ENCODE measurements at places on chromosomes 16 and 17. TPM values are rescaled to one million over a fixed set of nuclear protein-coding genes. Genes with fewer than 3 reads are reported as not detected.

TMEM114 gene
- not detected for total RNA-seq

KRT33A gene
- total RNA-seq: not detected

GHDC gene
- 8.9 TPM for total RNA-seq

CPNE7 gene
- total RNA-seq: 41.7 TPM

DNA sequence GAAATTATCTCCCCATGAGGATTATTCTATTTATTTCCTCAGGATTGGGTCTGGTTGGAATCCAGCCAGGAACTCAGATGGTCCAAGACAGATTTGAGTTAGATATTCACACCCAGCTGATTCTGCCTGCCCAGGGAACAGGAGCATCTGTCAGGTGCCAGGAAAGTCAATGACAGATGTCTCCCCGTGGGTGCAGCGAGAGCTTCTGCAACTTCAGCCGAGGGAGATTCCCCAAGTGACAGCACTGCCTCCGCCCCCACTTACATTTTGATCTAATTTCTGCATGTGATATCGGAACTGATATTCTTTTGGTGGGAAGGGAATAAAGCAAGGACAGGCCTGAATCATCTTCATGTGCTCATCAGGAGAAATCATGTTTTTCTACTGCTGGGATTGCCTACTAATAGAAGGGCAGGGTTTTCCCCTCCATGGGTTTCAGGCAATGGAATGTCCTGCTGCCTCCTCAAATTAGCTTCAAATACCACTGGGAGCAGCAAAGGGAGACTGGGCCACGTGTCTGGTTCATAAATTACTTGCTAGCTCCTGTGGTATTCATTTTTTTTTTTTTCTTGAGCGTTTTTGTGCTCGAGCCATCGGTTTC is 15.7 kb upstream of the DHX8 start:
- DNase-seq: no peak

GRCh38 chr16:29312835-29313558 is 93.5 kb downstream of the NPIPB11 start:
- no peak for DNase-seq

DNA sequence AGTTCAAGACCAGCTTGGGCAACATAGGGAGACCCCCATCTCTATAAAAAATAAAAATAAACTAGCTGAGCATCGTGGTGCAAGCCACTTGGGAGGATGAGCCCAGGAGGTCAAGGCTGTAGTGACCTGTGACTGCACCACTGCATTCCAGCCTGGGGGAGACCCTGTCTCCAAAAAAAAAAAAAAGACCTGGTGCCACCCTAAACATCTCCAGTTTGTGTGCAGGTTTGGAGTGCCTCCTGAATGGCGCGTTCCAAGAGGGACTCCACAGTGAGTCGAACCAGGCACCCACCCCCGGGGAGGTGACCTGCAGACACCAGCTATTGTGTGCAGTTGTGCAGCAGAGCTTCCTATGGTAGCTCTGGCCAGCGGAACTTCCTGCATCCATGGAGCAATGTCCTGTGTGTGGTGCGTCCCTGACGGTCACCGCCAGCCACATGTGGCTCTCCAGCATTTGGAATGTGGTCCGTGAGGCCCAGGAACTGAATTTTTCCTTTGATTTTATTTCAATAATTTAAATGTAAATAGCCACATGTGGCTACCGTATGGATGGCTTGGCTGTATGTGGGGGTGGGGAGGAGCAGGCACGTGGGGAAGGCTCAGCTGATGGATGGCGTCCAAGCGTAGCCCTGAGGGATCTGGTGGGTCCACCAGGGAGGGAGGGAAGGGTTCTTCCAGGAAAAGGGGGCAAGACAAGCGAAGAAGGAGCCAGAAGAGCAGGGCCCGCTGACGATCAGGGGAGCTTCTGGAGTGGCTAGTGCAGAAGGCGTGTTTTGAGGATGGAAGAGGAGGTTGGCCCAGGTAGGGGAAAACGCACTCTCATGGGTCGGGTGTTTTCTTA is 107.1 kb upstream of the GSE1 start:
- no peak for DNase-seq

All from chondrocyte (in vitro differentiated cells).